ENCODE measurements at places on chromosomes 11 and 22.

DNA sequence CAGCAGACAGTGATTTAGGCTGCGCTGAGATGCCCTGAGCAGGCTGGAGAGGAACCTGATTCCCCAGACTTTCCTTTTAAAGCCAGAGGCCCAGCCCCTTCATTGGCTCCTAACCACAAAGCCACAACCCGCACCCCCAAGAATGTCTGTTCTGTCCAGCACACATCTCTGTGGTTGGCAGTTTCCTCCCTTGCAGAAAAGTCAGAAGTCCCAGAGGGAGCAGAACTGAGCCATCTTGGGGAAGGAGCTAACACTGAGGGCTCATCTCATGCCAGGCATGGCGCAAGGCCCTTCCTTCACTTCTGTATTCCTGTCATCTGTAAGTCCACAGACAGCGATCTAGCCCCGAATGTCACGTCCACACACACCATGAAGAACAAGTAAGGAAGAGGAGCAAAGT lies 97.1 kb upstream of the SYT13 start:
- DNase-seq = no peak

GRCh38 chr11:34524696-34525095 lies 11.1 kb upstream of the ELF5 start:
- DNase-seq = no peak

- DNase-seq = peak; percentile 1
Observed at GRCh38 chr11:112085822-112086421, 634 bp downstream of the TIMM8B start.

- DNase-seq = no peak
Observed at GRCh38 chr11:93747122-93747521, 5.7 kb downstream of the C11orf54 start.

DNA sequence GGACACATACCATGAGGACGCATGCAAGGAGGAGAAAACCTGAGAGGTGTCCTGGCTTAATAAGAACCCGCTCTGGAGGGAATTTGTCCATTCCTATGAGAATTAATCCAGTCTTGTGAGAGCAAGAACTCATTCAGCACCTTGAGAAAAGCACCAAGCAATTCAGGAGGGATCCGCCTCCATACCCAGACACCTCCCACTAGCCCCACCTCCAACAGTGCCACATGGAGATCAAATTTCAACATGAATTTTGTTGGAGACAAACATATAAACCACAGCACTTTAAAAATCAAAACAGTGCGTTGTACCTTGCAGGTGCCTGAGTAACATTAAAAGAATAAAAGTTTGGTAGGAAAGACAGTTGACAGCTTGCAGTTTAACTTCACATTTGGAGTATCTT lies 11.4 kb downstream of the UBE4A start:
- no peak for DNase-seq

DNA sequence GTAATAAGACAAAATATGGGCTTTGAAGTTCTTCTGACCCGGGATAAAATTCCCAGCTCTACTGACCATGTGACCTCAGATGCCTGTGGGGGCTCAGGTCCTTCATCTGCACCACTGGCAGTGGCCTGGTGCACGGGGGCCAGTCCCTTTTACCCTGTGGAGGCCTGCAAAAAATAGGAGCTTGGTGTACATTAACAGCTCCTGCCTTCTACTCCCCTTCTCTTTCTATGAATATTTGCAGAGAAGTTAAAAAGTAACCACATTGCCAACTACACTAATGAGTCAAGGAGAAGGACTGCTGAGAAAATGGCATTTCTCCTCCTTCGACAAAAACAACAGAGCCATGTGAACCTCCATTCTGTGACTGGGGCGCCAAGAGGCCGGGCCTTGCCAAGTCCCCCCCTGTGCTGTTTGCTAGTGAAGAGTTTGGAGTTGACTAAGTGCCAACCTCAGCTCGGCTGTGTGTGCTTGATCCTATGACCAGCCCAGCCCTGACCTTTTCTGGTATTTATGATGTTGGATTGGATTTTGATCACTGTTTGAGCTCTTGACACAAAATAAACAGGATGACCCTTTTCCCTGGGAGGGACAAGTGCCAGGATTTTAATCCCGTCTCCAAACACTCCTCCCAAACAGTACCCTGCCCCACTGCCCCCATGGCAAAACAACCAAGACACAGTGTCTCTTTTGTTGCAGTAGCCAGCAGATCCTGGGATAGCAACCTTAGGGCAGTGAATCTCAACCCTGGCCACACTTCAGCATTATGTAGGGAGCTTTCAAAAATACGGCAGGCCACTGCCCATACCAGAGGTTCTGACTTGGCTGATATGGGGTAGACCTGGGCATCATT lies 380.1 kb downstream of the LARGE1 start:
- DNase-seq = no peak

DNA sequence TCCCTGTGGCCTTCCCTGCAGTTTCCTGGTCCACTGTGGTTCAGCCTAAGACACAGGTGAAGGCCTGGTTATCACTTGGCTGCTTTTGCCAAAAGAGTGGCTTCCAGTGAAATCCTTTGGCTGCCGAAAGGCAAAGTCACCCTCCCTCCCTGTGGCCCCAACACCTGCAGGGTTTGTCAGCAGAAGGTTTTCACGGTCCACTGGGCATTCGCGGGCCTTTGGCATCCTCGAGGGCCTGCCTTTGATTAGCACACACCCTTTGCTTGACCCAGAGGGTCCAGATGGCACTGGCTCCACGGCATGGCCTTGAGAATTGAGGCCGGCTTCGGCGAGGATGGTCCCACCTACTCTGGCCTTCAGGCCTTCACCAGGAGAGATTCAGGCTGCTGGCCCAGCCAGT lies 35.3 kb downstream of the RTN4R start:
- no peak for DNase-seq

DNA sequence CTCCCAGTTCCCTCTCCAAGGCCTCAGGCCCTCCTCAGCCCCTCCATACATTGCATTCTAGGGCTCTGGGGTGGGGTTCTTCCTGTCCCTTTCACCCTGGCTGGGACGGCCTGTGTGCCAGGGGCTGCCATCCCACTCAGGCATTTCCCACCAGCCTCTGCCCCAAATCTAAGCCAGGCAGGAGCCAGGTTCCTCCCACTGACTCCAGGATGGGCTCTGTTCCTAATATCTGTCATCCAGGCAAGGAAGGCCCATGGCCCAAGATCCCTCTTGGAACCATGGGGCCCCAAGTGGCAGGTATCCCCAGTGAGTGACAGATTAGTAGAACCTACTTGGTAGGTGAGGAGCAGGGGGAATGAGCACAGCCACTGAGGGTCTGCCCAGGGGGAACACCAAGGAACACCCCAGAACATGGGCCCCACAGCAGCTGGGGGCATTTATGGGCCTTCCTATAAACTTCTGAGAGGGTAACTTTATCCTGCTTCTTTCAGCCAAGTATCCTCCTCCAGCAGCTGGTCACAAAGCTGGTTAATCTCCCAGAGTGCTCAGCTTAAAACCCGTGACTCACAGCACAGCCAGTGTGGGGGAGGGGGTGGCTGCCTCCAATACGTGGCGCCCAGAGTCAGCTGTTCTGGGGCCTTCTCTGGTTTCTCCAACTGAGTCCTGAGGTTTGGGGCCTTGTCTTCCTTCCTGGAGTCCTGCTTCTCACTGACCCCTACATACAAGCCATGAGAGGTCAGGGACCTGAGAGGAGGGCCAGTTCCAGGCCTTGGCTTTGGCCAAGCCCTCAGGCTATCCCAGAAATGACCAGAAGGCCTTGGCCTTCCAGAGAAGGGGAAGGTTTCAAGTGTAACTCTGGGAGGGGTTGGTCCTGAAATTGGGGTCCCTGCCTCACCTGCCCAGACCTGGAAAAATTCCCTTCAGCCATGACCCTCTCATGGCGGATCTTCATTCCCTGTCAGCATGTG lies 19.9 kb upstream of the MYOD1 start:
- no peak for DNase-seq

- DNase-seq = no peak
Observed at GRCh38 chr11:57255618-57256017, 18.6 kb upstream of the APLNR start.

DNA sequence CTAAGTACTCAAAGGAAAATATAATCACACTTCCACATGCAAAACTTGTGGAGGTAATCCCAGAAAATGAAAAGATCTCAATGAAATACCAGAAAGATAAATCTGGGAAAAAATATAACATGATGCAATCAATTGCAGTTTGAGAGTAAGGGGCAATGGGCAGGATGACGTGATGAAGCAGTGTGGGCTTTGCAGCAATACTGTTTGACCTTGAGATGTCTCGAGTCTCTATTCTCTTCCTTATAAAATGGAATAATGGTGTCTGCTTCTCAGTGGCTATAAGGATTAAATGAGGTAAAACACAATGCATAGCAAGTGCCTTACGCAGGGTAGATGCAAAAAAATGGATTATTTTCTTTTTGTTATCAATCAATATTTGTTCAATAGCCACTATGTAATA lies 447.5 kb downstream of the BUD13 start:
- no peak for DNase-seq

- DNase-seq = no peak
Observed at GRCh38 chr11:35855671-35856070, 88.2 kb upstream of the LDLRAD3 start.

GRCh38 chr22:30292069-30292970 lies 3.0 kb upstream of the CASTOR1 start:
- DNase-seq = no peak

- no peak for DNase-seq
Observed at GRCh38 chr11:73391665-73392064, 15.5 kb downstream of the RELT start.

- DNase-seq = no peak
Observed at GRCh38 chr22:37569921-37570660, 9.8 kb downstream of the LGALS2 start.

DNA sequence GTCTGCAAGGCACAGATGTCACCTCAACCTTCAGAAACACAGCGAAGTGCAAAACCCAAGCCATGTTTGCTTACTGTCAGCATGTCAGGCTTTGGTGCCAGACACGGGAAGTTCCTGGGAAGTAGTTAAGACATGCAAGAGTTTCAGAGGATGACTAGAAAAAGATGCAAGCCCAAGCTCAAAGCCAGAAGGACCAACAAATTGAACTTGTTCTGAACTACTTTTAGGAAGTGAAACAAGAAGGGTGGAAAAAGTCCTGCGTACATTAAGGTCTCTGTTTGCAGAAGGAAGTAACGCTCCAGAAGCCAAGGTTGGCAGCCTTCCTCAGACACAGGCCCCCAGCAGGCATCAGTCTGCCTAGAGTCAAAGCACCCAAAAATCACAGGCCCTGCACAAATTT lies 2.6 kb downstream of the AP1B1 start:
- no peak for DNase-seq

GRCh38 chr11:107505647-107506225 lies 48.1 kb upstream of the CWF19L2 start:
- no peak for DNase-seq

DNA sequence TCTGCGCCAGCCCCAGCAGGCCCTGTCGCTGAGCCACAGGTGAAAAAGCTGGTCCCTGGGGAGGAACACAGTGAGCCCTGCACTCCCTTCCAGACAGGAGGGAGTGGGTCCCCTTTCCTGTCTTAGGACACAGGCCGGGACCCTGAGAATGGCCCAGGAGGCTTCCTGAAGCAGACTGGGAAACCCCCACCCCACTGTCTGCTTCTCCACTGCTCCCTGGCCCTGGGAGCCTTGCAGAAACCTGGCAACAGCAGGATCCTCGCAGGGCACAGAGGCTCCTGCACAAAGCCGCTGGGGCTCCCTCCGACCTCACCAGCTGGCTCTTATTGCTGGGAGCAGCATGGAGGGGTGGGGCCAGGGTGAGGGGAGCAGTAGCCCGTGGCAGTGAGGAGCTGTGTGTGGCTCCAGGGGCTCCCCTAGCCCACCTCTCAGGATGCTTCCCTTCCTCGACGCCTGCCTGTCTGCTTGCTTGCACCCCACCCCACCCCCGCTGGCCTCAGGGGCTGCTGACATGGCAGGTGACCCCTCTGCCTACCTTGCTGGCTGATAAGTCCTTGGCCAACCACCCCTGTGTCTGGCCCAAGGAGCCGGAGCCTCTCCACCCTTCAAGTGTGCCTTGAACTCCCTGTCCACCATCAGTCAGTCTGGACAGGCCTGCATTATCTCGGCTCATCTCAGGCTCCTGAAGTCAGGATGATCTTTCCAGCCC lies 72.1 kb upstream of the KCNQ1OT1 start:
- no peak for DNase-seq

GRCh38 chr11:72764503-72764902 lies 12.3 kb upstream of the ARAP1 start:
- DNase-seq = no peak

DNA sequence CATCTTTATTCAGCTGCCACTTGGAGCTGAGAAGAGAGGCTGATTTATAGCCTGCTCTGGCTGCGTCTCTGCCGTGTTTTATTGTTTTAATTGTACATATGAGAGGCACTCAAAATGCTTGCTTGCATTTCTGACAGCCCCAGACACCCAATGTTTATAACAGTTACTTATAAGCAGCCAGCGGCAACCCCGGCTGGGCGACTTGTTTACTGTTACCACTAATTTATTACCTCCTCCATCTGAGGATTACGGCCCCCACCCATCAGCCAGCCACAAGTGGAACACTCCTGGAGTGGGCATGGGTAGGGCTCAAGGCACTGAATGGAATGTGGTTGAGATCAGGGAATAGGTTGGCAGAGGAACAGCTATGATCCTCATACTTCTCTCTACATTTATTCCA lies 61.2 kb downstream of the CLPB start:
- no peak for DNase-seq

GRCh38 chr22:46841522-46841921 lies 79.1 kb downstream of the TBC1D22A start:
- no peak for DNase-seq

GRCh38 chr11:92524542-92524941 lies 299.9 kb downstream of the FAT3 start:
- no peak for DNase-seq

GRCh38 chr11:45233804-45234170 lies 52.4 kb downstream of the SYT13 start:
- no peak for DNase-seq

GRCh38 chr11:86370171-86370570 lies 4.5 kb upstream of the CCDC81 start:
- DNase-seq = no peak

- DNase-seq = no peak
Observed at GRCh38 chr22:25510876-25511275, 53.6 kb upstream of the GRK3 start.

- DNase-seq = no peak
Observed at GRCh38 chr11:121344824-121345223, 52.3 kb downstream of the SC5D start.

GRCh38 chr11:87523276-87523675 lies 485.5 kb downstream of the TMEM135 start:
- DNase-seq = no peak

- no peak for DNase-seq
Observed at GRCh38 chr22:22810471-22810870, 77.1 kb upstream of the IGLL5 start.

- no peak for DNase-seq
Observed at GRCh38 chr11:111631024-111631665, 28.9 kb downstream of the SIK2 start.

DNA sequence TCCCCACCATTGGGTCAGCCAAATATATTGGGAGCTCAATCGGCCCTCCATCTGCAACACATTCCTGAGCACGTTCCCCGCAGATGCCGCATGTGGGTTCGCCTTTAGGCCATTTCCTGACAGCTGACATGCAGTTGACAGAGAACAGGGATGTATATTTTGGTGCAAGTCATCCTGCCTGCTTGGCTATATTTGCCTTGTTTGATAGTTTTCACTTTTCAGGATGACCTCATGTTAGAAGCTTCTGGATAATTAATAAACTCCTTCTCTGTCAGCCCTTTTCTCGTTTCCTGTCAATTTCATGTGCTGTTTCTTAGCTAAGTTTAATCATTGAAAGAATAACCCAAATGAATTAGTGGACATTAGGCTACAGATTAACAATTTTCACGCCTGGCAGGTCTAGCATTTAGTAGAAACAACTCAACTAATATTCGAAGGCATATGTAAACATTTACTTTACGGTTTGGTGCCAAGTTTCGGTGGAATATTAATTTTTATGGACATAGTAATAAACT lies 105.8 kb upstream of the SLC5A12 start:
- no peak for DNase-seq

GRCh38 chr11:102452461-102453301 lies at the start of gene TMEM123:
TMEM123 (minus strand) TSS chr11:102452765; CDS start chr11:102452623, 142 bp downstream.
- DNase-seq = peak; percentile 93

Data from CD8-positive, alpha-beta T cell (primary cell).